ENCODE measurements at places on chromosomes 3 and 15. TPM values are rescaled to one million over a fixed set of nuclear protein-coding genes. Genes with fewer than 3 reads are reported as not detected.

GRCh38 chr15:67242708-67243111 is 11.8 kb downstream of the AAGAB start:
- DNase-seq: no peak
- no peaks in the 10 kb centered on the region for H3K27me3 ChIP-seq
- H3K27ac ChIP-seq: peak overlapping the region; percentile 14
- H3K36me3 ChIP-seq: peaks cover 41% of the 10 kb centered on the region
- peak overlapping the region; percentile 1 for H3K4me3 ChIP-seq
- H3K4me1 ChIP-seq: peaks cover 47% of the 10 kb centered on the region

DNA sequence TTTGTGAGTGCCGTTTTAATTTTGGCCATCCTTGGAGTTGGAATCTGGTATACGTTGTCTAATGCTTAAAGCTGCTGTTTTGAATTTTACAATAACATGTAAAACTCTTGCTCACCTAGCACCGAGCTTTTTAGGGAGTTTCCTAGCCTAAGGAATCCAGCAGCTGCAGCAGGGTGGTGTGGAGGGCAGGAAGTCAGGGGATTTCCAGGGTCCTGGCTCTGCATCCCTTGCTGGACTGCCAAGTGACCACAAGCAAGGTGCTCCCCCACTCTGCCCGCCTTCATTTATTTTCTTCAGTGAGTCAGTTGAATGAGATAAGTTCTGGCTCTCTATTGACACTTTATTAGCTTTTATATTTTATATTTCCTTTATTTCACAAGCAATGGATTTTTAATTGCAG is 113.7 kb downstream of the ATG7 start:
- peaks cover 3% of the 10 kb centered on the region for H3K36me3 ChIP-seq
- no peaks in the 10 kb centered on the region for H3K4me1 ChIP-seq
- H3K4me3 ChIP-seq: no peak overlapping the region
- H3K27ac ChIP-seq: no peak overlapping the region

- H3K27ac ChIP-seq: no peak overlapping the region
- no peaks in the 10 kb centered on the region for H3K4me1 ChIP-seq
- H3K36me3 ChIP-seq: no peaks in the 10 kb centered on the region
- DNase-seq: no peak
Measured at GRCh38 chr15:82933576-82933975, 18.9 kb downstream of the HOMER2 start.

Gene BDH1
- total RNA-seq: 75.8 TPM

Gene ZNF609
- 47.5 TPM for total RNA-seq

DNA sequence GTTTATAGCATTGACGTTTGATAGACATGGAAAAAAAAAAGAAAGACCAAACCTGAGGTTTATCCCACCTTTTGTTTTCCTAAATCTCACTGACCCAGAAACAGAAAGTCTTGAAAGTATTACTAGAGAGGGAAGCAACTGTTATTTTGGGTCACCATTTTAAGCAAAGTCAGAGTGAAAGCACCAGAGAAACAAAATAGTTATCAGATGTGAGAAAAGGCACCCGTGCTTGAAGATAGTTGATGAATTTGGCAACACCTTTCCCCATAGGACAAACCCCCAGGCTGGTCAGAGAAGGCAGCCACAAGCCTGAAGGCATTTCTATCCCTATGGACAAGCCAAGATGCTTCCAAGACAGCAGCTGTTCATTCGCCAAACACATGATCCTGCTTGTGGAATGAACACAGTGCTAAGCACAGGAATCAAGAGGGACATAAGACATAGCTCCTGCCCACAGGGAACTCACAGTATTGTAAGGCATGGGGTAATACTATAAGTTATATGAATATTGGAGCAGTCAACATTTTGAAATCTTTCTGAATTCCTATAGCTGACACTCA is 170.9 kb downstream of the ERC2 start:
- no peak for DNase-seq
- H3K27ac ChIP-seq: no peak overlapping the region
- peaks cover 11% of the 10 kb centered on the region for H3K27me3 ChIP-seq
- no peak overlapping the region for H3K4me3 ChIP-seq
- H3K36me3 ChIP-seq: no peaks in the 10 kb centered on the region

DNA sequence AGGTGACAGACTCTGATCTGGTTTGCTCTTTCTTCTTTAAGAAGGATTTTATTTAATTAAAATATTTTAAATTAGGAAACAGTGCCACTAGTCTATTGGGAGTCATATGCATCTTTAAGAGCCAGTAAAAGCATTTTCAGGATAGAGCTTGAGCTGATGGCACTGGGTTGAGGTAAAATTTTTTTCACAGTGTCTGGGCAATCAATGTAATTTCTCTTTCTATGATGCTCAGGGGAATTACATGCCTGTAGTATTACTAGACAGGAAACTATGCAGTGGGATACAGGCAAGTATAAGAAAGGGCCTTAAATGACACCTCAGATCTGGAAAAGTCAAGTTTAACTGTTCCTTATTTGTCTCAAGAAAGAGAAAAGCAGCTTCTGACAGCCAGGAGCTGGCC is 76.4 kb downstream of the GAP43 start:
- peaks cover 8% of the 10 kb centered on the region for H3K27me3 ChIP-seq
- no peak overlapping the region for H3K4me3 ChIP-seq
- no peak overlapping the region for H3K27ac ChIP-seq
- H3K36me3 ChIP-seq: no peaks in the 10 kb centered on the region
- DNase-seq: no peak

GRCh38 chr3:39499651-39500273 is 32.3 kb downstream of the MOBP start:
- peaks cover 47% of the 10 kb centered on the region for H3K27me3 ChIP-seq
- no peak for DNase-seq
- no peaks in the 10 kb centered on the region for H3K36me3 ChIP-seq
- H3K4me1 ChIP-seq: peaks cover 8% of the 10 kb centered on the region
- no peak overlapping the region for H3K27ac ChIP-seq

Gene LYZL4
- not detected for total RNA-seq

- no peaks in the 10 kb centered on the region for H3K27me3 ChIP-seq
- no peak overlapping the region for H3K4me3 ChIP-seq
- H3K4me1 ChIP-seq: no peaks in the 10 kb centered on the region
- H3K27ac ChIP-seq: no peak overlapping the region
- no peaks in the 10 kb centered on the region for H3K36me3 ChIP-seq
- no peak for DNase-seq
Measured at GRCh38 chr15:96070636-96071035, 259.9 kb upstream of the NR2F2 start.

GRCh38 chr3:54949491-54950044 is 21.7 kb upstream of the LRTM1 start:
- no peak for DNase-seq
- no peak overlapping the region for H3K27ac ChIP-seq
- H3K4me3 ChIP-seq: no peak overlapping the region

- H3K27ac ChIP-seq: peak overlapping the region; percentile 93
- no peak for DNase-seq
- peaks cover 30% of the 10 kb centered on the region for H3K4me1 ChIP-seq
- H3K27me3 ChIP-seq: no peaks in the 10 kb centered on the region
Measured at GRCh38 chr3:49428752-49429080, 408 bp downstream of the NICN1 start.

Gene ECE2
- total RNA-seq: not detected

- H3K36me3 ChIP-seq: no peaks in the 10 kb centered on the region
- peaks cover 8% of the 10 kb centered on the region for H3K4me1 ChIP-seq
- H3K4me3 ChIP-seq: no peak overlapping the region
Measured at GRCh38 chr3:159861369-159861987, 127.2 kb upstream of the IL12A start.

Gene SPG21
- total RNA-seq: 56.0 TPM

Gene HGD
- total RNA-seq: 0.49 TPM

Gene PCOLCE2
- total RNA-seq: not detected

GRCh38 chr15:99476413-99477222 is 89.2 kb upstream of the MEF2A start:
- H3K27ac ChIP-seq: no peak overlapping the region
- no peaks in the 10 kb centered on the region for H3K36me3 ChIP-seq
- peaks cover 16% of the 10 kb centered on the region for H3K4me1 ChIP-seq
- H3K4me3 ChIP-seq: no peak overlapping the region
- DNase-seq: peak; percentile 49

DNA sequence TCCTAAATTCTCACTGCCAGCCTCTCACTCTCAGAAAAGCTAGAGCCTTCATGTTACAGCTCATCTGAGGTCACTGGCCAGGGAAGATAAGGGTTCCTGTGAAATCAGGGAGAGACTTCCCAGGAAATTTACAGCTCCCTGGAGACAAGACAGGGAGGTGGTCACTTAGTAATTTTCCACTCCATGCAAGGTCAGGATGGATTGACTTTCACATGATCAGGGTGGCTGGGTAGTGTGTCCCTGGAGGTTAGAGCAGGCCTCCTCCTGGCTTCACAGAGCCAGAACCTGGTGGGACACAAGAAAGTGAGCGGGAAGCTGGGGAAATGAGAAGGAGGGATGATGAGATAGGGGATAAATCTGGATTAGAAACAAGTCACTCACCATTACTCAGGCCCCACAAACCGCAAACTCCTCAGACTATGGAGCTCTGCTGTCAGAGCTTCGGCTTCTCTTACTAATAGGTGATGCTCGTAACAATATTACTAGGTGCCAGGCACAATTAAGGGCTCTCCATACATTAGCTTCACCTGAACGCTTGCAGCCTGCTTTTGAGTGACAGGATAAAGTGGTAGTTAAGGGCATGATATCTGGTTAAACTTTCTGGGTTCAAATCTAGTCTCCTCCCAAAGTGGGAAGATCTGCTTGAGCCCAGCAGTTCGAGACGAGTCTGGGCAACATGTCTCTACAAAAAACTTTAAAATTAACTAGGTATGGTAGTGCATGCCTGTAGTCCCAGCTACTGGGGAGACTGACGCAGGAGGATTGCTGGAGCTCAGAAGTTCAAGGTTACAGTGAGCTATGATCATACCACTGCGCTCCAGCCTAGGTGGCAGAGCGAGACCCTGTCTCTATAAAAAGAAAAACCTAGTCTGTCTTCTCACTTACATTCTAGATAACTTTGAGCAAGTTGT is 24.9 kb downstream of the DUOX2 start:
- no peak overlapping the region for H3K27ac ChIP-seq
- H3K4me1 ChIP-seq: no peaks in the 10 kb centered on the region
- DNase-seq: no peak
- no peaks in the 10 kb centered on the region for H3K36me3 ChIP-seq

Gene LCTL
- not detected for total RNA-seq

- H3K27me3 ChIP-seq: no peaks in the 10 kb centered on the region
- H3K36me3 ChIP-seq: no peaks in the 10 kb centered on the region
- no peak overlapping the region for H3K27ac ChIP-seq
- H3K4me3 ChIP-seq: no peak overlapping the region
- no peak for DNase-seq
- no peaks in the 10 kb centered on the region for H3K4me1 ChIP-seq
Measured at GRCh38 chr3:24101676-24102168, 156.6 kb downstream of the NR1D2 start.

Gene HEG1
- total RNA-seq: 38.5 TPM

All from activated CD8-positive, alpha-beta memory T cell treated with anti-CD3 and anti-CD28 coated beads, Interleukin-2, amount 10 ng/mL, durations not matched to agents 7 days and 5 days (primary cell).